ENCODE measurements at places on chromosomes 6 and 20.
A peak's percentile ranks its signal among the peaks of the same experiment; 100 is the strongest.

- DNase-seq = no peak
Observed at GRCh38 chr6:33905071-33905609, 101.3 kb upstream of the MLN start.

- no peak for DNase-seq
Observed at GRCh38 chr6:37651991-37652390, 45.7 kb downstream of the MDGA1 start.

DNA sequence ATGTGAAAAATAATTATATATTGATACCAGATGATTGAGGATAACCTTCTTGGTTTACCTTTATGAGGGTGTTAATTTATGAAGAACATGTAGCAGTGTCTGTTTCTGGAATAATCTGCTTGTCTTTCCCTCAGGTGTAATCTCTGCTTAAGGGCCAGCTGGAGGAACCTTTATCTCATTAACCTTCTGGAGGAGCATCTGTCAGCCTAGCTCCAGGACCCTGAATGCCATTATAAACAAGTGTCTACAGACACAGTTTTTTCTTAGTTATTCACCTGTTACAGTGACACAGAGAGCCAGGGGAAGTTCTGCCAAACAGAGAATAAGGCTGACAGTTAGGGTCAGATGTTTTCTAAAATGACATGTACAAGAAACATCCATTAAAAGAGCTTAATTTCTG is at the start of gene IMPG1:
Gene IMPG1 (minus strand): TSS at position 101 of the 400 bp plus-strand sequence. CDS start 174 bp downstream, outside the sequence.
- no peak for DNase-seq

DNA sequence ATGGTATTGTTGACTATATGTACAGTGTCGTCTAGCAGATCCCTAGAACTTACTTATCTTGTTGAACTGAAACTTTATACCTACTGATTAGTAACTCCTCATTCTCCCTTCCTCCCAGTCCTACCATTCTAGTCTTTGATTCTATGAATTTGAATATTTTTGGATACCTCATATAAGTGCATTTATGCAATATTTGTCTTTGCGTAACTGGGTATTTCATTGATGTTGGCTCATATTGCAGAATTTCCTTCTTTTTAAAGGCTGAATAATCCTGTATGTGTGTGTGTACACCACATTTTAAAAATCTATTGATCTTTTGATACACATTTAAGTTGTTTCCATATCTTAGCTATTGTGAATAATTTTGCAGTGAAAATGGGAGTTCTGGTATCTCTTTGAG is 119.9 kb downstream of the SOX4 start:
- no peak for DNase-seq

- DNase-seq = no peak
Observed at GRCh38 chr20:57747861-57748481, 38.2 kb upstream of the PMEPA1 start.

DNA sequence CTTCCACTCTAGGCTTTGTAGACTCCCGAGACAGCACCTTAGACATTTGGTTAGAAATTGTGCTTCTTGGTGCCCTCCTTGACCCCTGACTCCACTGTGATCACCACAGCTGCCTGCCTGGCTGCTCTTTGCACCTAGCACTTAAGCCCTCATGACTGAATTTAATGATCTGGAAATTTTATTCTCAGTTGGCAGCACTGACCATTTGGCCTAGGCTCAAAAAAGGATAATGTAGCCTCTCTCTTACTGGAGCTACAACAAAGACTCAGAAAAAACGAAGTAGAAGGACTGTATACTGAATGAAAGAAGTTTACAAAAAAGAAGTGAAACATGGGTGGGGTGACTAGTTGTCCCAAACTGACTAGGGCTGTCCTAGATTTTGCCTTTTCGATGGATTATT is 11.3 kb upstream of the ABRACL start:
- DNase-seq = no peak

- DNase-seq = no peak
Observed at GRCh38 chr6:6333501-6333900, 13.0 kb upstream of the F13A1 start.

DNA sequence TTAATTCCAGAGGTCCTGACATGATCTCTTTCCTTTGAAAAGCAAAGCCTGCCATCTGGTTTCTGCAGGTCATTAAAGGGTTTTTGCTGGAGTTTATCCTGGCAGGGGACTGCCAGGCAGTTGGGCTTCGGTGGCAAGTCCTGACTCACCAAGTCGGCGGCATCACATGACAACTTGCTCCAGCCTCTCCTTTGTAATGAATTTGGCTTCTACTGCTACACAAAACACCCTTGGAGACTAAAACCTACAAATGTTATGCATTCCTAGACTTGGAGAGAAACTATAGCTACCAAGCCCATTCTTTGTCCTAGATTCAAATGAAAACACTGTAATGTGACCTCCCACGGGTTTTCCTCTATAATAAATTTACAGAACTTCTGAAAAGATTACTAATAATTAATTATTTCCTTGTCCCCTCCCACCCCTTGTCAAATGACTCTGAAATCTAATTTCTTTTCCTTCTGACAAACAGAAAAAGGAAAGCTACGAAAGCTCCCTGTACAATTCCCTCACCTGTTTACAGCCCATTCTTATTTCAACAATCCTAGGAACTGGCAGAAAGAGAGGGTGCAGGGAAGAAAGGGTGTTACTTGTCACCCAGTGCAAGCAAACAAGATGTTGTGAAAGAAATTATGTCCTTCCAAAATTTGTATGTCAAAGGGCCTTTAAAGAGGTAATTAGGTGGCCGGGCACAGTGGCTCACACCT is 62.9 kb downstream of the QRSL1 start:
- no peak for DNase-seq

DNA sequence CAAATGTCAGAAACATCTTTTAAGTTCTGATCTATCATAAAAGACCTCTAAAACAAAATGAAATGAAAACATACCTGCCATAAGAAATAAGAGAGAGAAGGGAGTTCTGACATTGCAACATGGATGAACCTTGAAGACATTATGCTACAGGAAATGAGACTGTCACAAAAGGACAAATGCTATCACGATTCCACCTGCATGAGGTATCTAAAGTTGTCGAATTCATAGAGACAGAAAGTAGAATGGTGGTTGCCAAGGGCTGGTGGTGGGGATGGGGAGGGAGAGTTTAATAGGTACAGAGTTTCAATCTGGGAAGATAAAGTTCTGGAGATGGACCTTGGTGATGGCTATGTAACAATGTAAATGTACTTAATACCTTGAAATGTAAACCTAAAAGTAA is 3.3 kb downstream of the EZR start:
- DNase-seq = no peak

DNA sequence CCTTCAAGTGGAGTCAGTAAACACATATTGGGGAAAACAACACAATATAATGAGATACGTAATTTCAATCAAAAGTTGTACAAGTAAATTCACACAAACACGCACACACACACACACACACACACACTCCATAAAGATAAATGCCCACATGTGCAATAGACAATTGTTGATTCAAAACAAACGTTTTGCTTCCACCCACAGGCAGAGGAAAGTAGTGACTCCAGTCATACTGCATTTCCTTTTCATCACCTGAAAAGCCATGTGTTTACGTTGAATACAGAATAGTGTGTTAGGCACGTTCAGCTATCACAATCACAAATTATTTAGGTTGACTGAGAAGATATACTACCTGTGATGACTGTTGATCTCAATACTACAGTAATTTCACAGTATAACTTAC is 443.8 kb upstream of the MANEA start:
- DNase-seq = no peak

DNA sequence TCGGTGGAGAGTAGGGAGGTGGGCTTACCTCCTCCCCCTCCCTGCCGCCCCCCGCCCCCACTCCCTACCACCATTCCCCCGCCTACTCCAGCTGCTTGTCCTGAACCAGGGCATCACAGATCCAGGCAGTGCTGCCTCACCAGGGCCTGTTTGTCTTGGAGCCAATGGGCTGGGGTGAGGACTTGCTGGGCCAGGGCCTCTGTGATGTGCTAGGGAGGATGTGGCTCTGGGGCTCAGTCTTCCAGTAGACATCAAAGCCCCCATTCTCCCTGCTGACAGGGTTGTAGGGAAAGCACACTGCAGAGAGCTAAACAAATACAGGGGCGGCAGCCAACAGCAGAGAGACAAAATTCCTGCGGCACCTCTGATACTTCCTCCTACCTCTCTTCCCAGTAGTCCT is 48.2 kb upstream of the NXT1 start:
- no peak for DNase-seq

DNA sequence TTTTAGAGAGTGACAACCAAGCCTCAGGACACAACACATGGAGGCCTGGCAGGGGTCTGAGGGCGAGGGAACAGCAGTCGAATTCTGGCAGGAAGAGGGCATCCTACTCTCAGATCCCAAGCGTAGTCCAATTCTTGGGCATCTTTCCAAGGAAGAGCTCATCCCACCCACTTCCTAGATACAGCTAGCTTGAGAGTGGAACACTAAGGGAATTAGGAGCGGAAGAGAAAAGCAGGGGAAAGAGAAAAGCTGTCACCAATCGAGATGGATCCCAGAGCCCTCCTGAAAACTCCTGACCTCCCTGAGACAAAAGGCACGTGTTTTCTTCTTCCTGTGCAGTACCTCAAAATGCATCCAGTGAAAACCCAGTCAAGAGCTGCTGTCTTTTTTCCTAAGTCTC is 67.1 kb downstream of the GFOD1 start:
- no peak for DNase-seq

GRCh38 chr20:63857764-63858392 is 3.4 kb upstream of the ABHD16B start:
- no peak for DNase-seq

GRCh38 chr20:51310216-51310615 is 232.3 kb downstream of the NFATC2 start:
- DNase-seq = no peak

DNA sequence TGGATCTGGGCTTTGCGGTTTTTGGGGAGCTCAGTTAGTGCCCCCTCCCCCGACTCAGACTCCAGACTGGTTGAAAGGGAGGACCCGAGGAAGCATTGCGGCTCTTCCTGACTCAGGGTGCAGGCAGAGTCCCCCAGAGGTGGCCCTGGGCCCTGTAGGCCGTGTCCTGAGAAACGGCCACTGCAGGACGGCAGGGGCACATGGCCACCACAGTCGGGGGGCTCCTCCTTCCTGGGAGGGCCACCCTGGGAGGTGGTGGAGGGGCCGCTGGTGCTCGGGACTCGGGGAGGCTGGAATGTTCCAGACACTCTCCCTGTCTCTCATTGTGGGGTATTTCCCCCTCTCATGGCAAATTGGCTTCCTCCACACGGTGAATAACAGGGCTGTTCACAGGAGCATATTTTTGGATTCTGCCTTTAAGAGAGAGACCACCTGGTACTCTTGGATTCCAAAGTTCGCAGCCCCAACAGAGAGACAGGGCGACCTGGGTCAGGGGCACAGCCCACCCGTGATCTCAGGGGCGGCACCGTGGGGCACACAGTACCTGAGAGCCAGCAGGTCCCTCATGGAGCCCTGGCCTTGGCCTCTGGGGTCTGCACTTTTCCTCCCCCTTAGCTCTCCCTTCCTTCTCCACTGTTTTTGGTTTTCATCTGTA is 35.7 kb downstream of the FRMD1 start:
- DNase-seq = no peak

GRCh38 chr20:38267296-38267695 is 6.8 kb upstream of the KIAA1755 start:
- no peak for DNase-seq

DNA sequence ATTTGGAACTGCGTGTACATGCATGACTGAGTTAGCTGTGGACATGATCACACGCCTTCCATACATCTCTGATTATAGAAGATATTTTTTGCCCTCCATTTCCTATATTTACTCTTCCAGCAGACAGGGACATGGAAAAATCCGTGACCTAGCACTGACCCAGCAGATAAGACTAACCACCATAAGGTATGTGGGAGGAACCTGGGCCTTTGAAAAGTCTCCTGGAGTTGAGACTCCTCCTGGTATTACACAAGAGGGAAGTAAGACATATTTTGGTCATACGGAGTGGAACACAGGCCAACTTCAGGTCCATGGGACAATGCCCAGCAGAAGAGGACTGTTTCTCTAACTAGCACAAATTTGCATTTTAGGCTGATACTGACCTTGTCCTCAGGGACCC is 13.7 kb upstream of the SIRPB1 start:
- DNase-seq = no peak

DNA sequence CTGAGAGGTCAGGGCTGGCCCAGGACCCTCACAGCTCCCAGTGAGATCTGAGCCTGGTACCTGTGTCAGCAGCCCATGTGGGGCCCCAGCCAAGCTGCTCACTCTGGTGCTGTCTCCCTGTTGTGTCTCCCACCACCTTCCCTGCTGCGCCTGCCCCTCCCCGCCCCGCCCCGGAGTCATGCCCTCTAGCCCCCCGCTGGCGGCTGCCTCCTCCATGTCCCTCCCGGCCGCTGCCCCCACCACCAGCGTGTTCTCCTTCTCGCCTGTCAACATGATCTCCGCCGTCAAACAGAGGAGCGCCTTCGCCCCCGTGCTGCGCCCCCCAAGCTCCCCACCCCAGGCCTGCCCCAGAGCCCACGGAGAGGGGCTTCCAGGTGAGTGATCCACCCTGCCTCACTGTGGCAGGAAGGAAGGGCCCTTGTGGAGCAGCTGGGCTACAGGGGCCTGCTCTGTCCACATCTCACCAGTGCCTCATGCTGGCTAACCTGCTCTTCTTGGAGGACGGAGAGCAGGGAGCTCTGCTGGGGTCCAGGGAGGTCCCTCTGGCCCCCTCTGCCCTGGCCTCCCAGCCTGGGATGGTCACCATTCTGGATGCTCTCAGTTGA is 44.9 kb downstream of the CPXM1 start:
- no peak for DNase-seq

DNA sequence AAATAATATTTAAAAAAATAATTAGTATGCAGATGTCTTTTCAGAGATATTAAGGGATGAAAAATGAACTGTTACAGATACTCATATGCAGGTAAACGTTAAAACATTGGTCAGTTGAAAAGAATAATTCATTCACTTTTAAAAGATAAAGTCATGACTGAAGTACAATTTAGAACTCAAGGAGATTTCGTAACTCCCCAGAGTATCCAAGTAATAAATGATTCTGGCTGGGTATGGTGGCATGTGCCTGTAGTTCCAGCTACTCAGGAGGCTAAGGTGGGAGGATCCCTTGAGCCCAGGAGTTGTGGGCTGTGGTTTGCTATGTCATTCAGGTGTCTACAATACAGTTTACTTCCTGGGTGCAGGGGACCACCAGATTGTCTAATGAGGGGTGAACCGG is 122.3 kb upstream of the TMEM181 start:
- no peak for DNase-seq

GRCh38 chr6:16855460-16855859 is 94.2 kb upstream of the ATXN1 start:
- DNase-seq = no peak

GRCh38 chr20:354298-354977 is 7.5 kb downstream of the NRSN2 start:
- DNase-seq = peak; percentile 62
